ENCODE measurements at places on chromosomes 4 and X.

GRCh38 chrX:78283511-78283910, 43.9 kb downstream of the CYSLTR1 start:
- no peak for DNase-seq

- DNase-seq = no peak
These were observed 160.1 kb upstream of the FSTL5 start for GRCh38 chr4:162323919-162324318.

DNA sequence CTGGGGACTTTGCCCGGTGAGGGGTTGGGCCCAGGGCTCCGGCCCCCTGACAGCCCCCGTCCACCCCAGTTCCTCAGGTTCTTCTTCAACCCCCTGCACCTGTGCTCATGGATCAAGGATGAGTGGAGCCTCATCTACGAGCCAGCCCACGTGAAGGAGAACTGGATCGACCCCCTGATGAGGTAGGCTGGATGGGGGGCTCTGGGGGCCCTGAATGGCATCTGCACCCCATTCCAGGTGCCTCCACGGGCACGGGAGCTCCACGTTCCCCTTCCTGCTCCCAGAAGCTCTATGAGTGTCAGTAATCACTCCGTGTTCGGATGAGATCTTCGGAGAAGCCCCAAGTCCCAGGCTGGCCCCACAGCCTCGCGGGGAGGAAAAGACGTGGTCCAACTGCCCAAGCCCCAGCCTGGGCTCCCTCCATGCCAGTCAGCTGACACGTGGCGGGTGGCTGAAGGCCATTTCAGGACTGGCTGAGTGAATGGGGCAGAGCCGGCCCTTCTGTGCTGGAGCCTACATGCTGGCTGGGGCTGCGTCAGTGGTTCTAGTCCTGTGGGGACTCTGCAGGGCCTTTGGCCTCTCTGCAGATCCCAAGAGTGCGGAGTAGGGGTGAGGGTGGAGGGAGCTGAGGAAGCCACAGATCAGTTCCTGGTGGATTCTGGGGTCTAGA, 24.4 kb downstream of the CFAP99 start:
- DNase-seq = no peak

DNA sequence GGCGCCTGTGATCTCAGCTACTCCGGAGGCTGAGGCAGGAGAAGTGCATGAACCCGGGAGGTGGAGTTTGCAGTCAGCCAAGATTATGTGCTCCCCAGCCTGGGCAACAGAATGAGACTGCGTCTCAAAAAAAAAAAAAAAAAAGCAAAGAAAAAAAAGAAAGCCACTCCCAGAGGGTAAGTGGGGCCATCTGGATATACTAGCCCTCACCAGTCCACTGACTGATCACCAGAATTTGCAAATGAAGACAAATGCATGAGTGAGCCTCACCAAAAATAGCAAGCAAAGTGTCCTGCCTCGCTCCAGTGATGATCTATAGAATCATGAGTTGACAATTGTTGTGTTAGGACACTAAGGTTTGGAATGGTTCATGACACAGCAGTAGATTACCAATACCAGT, 47.6 kb downstream of the ZFP42 start:
- DNase-seq = no peak

- DNase-seq = no peak
These were observed 19.6 kb downstream of the PTPN13 start for GRCh38 chr4:86613734-86614133.

DNA sequence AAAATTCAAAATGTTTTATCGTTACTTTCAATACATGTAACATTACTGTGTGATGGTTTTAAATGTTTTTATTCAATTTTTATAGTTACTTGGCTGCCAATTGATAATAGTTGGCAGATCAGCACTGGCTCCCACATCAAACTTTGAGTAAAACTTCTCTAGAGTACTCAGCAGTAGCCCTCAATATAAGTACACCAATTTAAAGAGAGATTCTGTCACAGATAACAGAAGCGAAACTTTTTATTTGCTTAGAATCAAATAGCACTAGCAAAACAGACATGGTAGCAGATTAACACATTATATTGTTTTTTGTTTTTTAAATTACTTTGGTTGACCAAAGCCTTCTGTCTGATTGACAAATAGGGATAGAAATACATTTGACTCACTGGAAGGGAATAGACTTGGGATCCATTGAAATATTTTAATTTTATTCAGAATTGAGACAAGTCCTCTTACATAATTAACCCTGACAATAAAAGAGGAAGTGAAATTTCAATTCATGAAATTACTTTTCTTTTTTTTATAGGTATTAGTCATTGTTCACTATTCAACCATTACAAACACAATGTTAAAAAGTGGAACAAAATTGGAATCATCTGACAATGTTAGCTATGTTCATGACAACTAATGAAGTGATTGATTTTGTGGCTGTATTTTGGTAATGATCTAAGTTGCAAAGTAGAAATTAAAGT, 554.9 kb downstream of the KLHL4 start:
- DNase-seq = no peak

GRCh38 chr4:61245069-61245714, 45.1 kb downstream of the ADGRL3 start:
- no peak for DNase-seq

DNA sequence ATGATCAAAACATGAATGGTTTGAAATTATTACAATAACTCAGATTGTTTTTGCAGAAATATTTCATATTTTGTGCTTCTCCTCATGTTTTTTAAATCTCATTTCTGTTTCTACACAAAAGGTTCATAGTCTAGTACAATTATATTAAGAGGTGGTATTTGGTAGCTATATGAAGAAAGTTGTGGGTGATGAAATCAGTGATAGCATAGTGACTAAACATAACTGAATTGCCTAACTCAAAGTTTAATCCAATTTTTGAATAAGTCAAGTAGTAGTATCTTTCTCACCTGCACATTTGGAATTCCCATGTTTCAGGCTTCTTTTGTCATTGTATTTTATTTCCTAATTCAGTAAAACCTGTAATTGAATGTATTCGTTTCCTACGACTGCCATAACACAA, 648.7 kb downstream of the GRID2 start:
- DNase-seq = no peak

DNA sequence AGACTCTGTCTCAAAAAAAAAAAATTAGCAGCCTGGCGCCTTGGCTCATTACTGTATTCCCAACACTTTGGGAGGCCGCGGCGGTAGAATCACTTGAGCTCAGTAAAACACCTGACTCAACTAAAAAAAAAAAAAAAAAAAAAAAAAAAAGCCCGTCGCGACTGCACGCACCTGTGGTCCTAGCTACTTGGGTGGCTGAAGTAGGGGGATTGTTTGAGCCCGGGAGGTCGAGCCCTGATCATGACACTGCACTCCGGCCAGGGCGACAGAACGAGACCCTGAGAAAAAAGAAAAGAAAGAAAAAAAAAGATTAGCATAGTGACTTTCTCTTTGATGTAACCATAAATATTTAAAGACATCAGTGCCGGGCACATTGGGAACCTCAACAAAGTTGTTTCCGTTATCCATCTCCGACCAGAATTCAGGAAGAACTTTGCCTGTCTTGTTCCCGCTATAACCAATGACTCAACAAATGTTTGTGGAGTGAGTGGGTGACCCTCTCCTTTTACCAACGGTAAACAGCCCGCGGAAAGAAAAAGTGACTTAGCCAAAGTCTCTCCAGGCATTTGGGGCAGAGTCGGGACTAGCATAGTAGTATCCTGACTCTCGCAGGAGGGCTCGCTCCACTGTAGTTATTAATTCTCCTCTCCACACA, 553 bp upstream of the MED28 start:
- DNase-seq = no peak

- no peak for DNase-seq
These were observed 71.2 kb downstream of the LNX1 start for GRCh38 chr4:53520116-53520515.

- DNase-seq = no peak
These were observed 24.2 kb upstream of the HELT start for GRCh38 chr4:184994010-184994622.

GRCh38 chrX:140431521-140431920, 73.3 kb downstream of the SOX3 start:
- DNase-seq = no peak

- no peak for DNase-seq
These were observed 10.4 kb downstream of the CSTF2 start for GRCh38 chrX:100830547-100830946.

DNA sequence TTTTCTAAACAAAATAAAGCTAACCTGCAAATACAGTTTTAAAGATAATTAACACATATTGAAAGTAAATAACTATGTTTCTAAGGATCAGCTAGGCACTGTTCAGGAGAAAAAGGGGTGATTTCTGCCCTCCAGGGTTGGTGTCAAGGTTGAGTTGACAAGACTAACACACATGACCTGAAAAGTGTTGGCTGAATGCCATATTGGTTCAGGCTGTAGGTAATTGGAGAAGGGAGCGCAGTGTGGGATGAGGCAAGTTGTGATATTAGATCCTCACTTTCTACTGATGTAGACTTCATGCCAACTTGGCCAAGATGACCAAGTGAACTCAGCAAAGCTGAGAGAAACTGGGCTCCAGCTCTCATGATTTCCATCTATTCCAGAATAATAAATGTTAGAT, 42.2 kb downstream of the PPM1K start:
- no peak for DNase-seq

GRCh38 chr4:65358914-65359313, 311.4 kb downstream of the EPHA5 start:
- DNase-seq = no peak

GRCh38 chrX:24482823-24483415, 17.8 kb downstream of the PDK3 start:
- DNase-seq = no peak

DNA sequence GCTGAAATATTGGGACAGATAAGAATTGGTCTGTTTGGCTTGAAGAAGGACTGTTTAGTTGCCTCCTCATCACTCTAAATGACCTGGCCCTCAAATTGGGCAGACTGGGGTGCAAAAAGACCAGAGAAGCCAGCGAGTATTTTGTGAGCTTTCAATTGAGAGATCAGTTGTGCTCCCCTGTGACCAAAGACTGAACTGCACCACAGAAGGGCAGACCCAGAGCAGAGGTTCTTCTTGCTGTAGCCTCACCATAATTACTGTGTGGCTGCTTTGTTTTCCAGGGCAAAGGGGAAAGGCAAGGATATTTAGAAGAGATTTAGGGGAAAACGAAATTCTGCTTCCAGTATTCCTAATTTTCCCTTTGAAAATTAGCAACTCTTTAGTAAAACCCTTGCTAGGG, 104.0 kb upstream of the MBNL3 start:
- no peak for DNase-seq

DNA sequence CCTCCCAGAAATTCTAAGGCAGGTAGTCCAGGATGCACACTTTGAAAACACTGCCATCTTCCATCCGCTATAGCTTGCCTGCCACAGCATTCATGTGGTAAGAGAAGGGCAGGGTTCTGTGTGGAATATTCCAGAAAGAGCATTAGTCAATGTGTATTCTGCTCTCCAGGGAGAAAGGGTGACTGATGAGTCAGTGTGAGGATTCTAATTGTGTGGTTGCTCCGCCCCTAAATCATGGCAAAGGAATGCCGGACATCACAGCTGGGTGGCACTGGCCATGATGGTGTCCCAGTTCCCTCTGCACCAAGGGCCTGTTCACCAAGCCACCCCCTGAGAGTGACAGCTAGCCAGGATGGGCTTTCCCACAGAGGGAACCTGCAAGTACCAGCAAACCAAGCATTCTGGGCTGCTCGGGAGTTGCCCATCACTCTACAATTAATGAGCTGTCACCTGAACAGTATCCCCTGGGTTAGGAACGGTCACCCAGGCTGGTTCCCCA, 9.5 kb downstream of the IDS start:
- DNase-seq = no peak

DNA sequence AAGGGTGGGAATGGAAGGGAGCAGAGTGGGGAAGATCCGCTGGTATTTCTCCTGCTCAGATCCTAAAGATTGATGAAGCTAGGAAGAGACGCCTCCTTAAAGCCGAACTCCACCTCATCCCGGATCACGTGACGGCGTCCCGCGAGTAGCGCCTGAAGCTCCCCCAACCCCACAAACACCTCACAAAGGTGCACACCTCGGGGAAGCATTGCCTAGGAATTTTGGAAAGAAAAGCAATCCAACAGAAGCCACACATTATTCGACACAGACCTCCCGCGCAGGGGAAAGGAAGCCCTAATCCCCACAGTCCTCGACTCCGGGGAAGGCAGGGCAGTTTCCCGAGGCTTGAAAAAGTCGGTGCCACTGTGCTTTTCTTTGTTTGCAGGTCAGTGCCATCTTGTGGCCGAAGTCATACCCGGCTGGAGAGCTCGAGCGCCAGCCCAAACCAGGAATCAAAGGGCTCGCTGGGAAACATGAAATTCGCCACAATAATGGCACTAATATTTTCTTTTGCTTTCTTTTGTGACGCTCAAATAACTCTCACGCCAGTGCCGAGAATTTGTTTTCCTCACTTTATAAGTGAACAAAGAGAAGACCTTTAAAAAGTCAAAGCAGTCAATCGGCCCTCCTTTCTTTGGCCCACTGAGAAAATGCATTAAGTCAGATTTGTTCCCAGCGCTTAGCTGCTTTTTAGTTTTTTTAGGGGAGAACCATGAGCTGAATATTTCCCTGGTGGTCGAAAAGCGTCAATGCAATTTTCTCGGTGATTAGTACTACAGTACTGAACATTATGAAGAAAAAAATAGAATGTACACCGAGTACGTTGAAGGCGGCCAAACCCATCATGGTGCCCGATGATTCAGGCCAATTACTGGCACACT, at the start of gene NPY1R:
Gene NPY1R, minus strand, starts transcription at position 71 of the 881 bp plus-strand sequence. CDS start 6,042 bp downstream, outside the sequence.
- DNase-seq = no peak

GRCh38 chrX:129233786-129234185, 289.5 kb downstream of the SMARCA1 start:
- no peak for DNase-seq

DNA sequence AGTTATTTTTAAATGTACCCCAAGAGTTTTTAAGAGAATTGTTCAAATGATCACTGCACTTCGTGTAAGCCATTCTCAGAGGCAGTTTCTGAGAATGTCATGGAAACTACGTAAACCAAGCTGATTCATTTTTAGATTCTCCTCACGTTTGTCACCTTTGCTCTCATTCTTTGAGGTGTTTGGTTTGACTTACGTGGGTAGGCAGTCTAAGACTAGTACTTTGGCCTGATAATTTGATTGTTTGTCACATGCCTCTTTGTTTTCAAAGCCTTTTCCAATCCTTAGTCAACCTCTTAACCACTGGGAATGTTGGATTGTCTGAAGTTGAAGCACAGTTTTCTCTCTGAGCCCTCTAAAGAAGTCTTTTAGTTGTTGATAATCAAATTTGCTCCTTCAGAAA, 10.5 kb downstream of the SEPTIN11 start:
- no peak for DNase-seq

DNA sequence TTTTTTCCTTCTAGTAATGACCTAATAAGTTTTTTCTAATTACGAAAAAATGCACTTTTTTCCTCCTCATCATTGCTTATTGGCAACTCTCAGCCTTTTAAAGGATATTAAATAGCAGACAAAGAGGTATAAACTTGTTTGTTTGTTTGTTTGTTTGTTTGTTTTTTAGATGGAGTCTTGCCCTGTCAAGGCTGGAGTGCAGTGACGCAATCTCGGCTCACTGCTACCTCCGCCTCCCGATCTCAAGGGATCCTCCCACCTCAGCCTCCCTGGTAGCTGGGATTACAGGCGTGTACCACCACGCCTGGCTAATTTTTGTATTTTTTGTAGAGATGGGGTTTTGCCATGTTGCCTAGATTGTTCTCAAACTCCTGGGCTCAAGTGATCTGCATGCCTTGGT, 6.0 kb downstream of the RBM47 start:
- no peak for DNase-seq

All from activated T-helper 1 cell treated with anti-CD3 and anti-CD28 coated beads, Interleukin-2, amount 50 U/mL, for 16 hours (primary cell).